ENCODE measurements at places on chromosomes 7 and 10. TPM values are rescaled to one million over a fixed set of nuclear protein-coding genes. Genes with fewer than 3 reads are reported as not detected.

DNA sequence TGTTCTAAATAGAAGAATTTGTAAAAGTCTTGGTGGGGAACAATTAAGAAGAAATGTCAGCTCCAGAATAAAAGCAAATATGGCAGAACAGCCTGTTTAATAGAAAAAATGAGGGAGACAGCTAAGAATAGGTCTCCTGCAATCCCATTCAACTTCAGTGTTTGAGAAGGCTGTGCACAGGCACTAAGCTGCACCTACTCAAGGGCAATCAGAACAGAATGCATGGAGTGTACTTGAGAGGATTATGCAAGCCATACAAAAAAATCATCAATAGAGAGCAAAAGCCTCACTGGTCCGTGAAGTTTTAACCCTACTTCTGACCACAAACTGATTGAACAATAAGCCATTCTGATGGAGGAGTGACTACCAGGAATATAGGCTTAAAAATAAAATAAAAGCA lies 690.7 kb upstream of the PCDH15 start:
- H3K27ac ChIP-seq = no peak overlapping the region
- H3K4me1 ChIP-seq = no peaks in the 10 kb centered on the region
- H3K36me3 ChIP-seq = no peaks in the 10 kb centered on the region
- DNase-seq = no peak
- no peak overlapping the region for H3K4me3 ChIP-seq
- H3K27me3 ChIP-seq = no peaks in the 10 kb centered on the region

DNA sequence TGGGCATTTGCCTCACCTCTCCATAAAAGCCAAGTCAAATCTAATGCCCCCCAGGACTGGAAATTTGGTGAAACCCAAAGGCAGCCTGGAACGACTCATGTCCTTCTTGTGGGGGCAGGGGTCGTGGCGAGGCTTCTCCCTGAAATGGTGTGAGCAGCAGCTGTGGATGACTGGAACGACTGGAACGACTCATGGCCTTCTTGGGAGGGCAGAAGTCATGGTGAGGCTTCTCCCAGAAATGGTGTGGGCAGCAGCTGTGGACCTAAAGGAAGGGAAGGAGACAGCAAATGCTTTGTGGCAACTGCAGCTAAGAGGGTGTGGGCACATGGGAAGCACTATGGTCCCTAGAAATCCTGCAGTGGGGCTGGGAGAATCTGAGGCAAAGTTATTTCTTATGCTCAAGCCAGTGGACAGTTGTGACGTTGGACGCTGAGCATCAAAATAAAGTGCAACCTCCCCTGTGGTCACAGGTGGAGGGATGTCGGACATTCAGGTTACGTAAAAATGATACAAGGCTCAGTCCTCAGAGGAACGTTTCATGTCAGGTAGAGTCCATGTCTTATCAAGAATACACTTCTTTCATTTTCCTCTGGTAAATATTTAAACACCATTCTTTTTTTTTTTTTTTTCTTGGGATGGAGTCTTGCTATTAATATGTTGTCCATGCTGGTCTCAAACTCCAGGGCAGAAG lies 107.0 kb upstream of the KIF5B start:
- H3K4me3 ChIP-seq = no peak overlapping the region
- DNase-seq = no peak
- H3K36me3 ChIP-seq = no peaks in the 10 kb centered on the region
- no peaks in the 10 kb centered on the region for H3K27me3 ChIP-seq
- H3K4me1 ChIP-seq = no peaks in the 10 kb centered on the region
- H3K27ac ChIP-seq = no peak overlapping the region

GRCh38 chr10:21047096-21047495 lies 150.0 kb upstream of the NEBL start:
- H3K4me3 ChIP-seq = no peak overlapping the region
- H3K27me3 ChIP-seq = no peaks in the 10 kb centered on the region
- H3K27ac ChIP-seq = no peak overlapping the region
- DNase-seq = no peak
- no peaks in the 10 kb centered on the region for H3K4me1 ChIP-seq
- H3K36me3 ChIP-seq = no peaks in the 10 kb centered on the region

DNA sequence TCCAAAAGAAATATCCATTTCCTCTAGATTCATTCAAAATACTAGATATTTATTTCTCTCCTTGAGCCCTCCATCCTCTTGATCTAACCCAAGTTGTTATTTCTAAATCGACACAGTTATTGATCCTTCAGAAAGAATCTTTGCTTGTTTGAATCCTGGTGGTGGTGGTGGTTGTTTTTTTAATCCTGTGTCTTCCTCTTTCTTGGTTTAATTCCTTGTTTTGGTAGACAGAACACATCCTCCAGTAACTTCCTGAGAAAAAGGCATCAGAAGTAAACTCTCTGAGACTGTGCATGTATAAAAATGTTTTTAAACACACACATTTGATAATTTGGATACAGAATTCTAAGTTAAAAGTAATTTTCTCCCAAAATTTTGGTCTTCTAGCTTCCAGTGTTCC lies 49.9 kb downstream of the SIRT1 start:
- H3K4me3 ChIP-seq = no peak overlapping the region
- no peaks in the 10 kb centered on the region for H3K27me3 ChIP-seq
- H3K27ac ChIP-seq = no peak overlapping the region
- H3K4me1 ChIP-seq = no peaks in the 10 kb centered on the region
- no peak for DNase-seq
- peaks cover 50% of the 10 kb centered on the region for H3K36me3 ChIP-seq

GRCh38 chr10:18157881-18158280 lies 17.7 kb downstream of the CACNB2 start:
- H3K27me3 ChIP-seq = no peaks in the 10 kb centered on the region
- H3K4me3 ChIP-seq = no peak overlapping the region
- H3K4me1 ChIP-seq = no peaks in the 10 kb centered on the region

GRCh38 chr7:141466151-141466904 lies 84.9 kb upstream of the AGK start:
- DNase-seq = no peak
- H3K36me3 ChIP-seq = no peaks in the 10 kb centered on the region
- H3K4me3 ChIP-seq = no peak overlapping the region
- peaks cover 9% of the 10 kb centered on the region for H3K27me3 ChIP-seq

DNA sequence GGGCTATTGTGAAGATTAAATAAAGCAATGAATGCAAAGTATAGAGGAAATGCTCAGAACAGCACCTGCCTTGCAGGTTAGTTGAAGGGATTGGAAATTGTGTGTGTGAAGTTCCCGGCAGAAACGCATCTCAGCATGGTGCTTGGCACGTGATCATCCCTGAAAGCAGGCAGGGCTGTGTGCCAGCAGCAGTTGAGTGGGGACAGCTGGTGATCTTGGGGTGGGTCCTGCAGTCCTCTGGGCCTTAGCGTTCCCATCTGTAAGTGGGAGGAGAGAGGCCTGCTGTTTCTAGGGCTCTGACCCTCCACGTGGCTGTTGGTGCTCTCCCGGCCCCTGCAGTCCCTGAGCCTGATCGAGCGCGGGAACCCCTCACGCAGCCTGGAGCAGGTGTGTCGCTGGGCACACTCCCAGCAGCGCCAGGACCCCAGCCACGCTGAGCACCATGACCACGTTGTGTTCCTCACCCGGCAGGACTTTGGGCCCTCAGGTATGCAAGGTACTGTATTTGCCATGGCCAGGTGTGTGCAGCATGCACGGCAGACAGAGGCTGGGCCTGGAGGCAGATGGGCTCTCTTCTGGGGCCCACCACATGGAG lies 55.3 kb downstream of the TBATA start:
- no peak overlapping the region for H3K4me3 ChIP-seq
- no peaks in the 10 kb centered on the region for H3K27me3 ChIP-seq
- H3K4me1 ChIP-seq = no peaks in the 10 kb centered on the region
- H3K36me3 ChIP-seq = no peaks in the 10 kb centered on the region

- no peak overlapping the region for H3K27ac ChIP-seq
- no peak overlapping the region for H3K4me3 ChIP-seq
- H3K27me3 ChIP-seq = no peaks in the 10 kb centered on the region
- no peaks in the 10 kb centered on the region for H3K4me1 ChIP-seq
- no peak for DNase-seq
These were observed 109.5 kb downstream of the PARP12 start for GRCh38 chr7:139953229-139953628.

- no peak overlapping the region for H3K27ac ChIP-seq
- H3K27me3 ChIP-seq = peaks cover 4% of the 10 kb centered on the region
- DNase-seq = no peak
- H3K36me3 ChIP-seq = no peaks in the 10 kb centered on the region
These were observed 111.4 kb upstream of the JCAD start for GRCh38 chr10:30170814-30171213.

DNA sequence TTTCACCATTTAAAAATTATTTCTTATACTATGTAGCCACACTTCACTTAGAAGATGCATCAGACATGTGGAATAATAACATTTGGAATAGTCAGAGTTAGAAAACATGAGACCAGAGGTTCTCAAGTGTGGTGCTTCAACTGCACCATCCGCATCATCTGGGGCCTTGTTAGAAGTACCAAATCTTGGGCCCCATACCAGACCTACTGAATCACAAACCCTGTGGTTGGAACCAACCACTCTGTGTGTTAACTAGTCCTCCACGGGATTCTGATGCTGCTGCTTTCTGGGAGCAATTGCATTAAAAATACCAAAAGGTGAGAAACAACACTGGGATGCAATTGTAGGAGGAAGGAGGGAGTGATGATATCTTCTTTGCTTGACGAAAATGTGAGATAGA lies 125.2 kb downstream of the GNAT3 start:
- H3K36me3 ChIP-seq = no peaks in the 10 kb centered on the region
- no peak overlapping the region for H3K27ac ChIP-seq
- no peak for DNase-seq
- no peaks in the 10 kb centered on the region for H3K27me3 ChIP-seq

DNA sequence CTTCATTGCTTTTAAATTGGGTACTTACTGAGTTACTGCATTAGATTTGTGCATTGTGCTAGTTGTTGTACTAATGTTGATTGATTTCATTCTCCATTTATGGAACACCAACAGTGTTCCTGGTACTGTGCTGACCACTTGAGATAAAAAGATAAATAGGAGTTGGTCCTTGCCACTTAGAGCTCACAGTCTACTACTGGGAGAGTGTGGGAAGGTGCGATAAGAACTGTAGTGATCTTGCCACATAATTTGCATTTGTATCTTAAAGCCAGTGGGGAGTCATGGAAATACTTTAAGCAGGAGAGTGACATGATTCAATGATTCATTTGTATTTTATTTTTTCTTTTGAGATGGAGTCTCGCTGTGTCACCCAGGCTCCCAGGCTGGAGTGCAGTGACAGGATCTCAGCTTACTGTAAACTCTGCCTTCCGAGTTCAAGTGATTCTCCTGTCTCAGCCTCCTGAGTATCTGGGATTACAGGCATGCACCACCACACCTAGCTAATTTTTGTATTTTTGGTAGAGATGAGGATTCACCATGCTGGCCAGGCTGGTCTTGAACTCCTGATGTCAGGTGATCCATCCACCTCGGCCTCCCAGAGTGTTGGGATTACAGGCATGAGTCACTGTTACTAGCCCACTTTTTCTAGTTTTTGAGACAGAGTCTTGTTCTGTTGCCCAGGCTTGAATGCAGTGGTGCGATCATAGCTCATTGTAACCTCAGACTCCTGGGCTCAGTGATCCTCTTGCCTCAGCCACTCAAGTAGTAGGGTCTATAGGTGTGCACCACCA lies 51.2 kb upstream of the TMEM248 start:
- H3K4me1 ChIP-seq = no peaks in the 10 kb centered on the region
- H3K27me3 ChIP-seq = no peaks in the 10 kb centered on the region
- no peak for DNase-seq
- H3K36me3 ChIP-seq = no peaks in the 10 kb centered on the region
- no peak overlapping the region for H3K27ac ChIP-seq

SHLD2 gene
- 23.0 TPM for total RNA-seq

GRCh38 chr10:117298219-117298618 lies 57.3 kb downstream of the SLC18A2 start:
- no peaks in the 10 kb centered on the region for H3K36me3 ChIP-seq
- H3K4me3 ChIP-seq = no peak overlapping the region
- H3K27me3 ChIP-seq = no peaks in the 10 kb centered on the region
- no peak for DNase-seq

DNA sequence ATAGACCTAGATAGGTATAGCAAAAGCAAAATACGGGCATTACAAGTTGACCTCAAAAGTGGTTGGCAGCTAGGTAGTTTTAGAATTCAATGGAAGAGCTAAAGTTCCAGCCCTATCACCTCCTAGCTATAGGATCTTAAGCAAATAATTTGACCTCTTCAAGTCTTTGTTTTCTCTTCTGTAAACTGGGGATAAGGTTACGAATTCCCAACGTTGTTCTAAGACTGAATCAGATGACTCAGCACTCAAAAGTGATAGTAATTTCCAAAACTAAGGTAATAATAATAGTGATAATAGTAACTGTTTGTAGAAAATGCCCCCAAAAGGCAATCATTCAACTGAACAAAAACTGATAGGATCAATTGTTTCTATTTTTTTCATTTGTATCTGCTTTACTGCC lies 445.2 kb downstream of the KCNMA1 start:
- no peaks in the 10 kb centered on the region for H3K27me3 ChIP-seq
- no peak for DNase-seq
- no peaks in the 10 kb centered on the region for H3K36me3 ChIP-seq
- H3K4me1 ChIP-seq = no peaks in the 10 kb centered on the region
- H3K27ac ChIP-seq = no peak overlapping the region

DNA sequence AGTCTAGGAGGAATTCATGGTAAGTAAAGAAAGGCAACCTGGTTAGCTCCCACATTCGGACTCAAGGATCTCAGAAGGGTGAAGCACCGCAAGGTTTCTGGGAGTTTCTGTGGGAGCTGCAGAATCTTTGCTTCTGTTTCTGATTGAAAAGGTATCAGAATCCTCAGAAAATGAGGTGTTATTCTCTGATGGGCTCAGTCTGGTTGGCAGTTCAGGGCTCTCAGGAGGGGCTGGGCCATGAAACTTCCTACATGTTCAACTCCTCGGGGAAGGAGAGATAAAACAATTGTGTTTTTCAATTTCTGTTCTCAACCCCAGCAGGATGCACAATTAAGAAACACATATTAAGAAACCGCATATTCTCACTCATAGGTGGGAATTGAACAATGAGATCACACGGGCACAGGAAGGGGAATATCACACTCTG lies 9.1 kb downstream of the OR2A7 start:
- no peak overlapping the region for H3K4me3 ChIP-seq
- no peaks in the 10 kb centered on the region for H3K27me3 ChIP-seq
- H3K4me1 ChIP-seq = no peaks in the 10 kb centered on the region
- no peaks in the 10 kb centered on the region for H3K36me3 ChIP-seq
- H3K27ac ChIP-seq = no peak overlapping the region
- no peak for DNase-seq

OR13A1 gene
- total RNA-seq = not detected

OGDHL gene
- total RNA-seq = not detected

DNA sequence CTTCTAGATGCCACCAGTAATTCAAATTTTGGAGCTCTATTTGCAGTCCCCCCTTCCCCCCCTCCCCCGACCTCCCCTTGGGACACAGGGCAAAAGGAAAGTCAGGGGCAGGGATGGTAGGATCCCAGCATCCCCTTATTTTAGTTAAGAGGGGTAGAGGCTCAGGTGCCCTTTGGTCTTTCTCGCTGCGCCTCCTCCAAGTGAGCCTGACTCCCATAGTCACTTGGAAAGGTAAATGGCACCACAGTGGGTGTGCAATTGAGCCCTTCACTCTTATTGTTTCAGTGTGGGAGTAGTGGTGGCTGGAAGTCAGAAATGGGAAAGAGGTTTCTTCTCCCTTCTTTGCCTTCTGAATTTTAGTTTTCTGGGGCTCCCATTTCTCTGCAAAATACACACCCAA lies 8.2 kb upstream of the FEZF1 start:
- no peak overlapping the region for H3K4me3 ChIP-seq
- no peak for DNase-seq
- H3K27ac ChIP-seq = no peak overlapping the region
- H3K27me3 ChIP-seq = peaks cover 96% of the 10 kb centered on the region

Data from CD4-positive, alpha-beta T cell (primary cell).